GF-D8 (cell line): ENCODE measurements at places on chromosomes 5 and 9.

DNA sequence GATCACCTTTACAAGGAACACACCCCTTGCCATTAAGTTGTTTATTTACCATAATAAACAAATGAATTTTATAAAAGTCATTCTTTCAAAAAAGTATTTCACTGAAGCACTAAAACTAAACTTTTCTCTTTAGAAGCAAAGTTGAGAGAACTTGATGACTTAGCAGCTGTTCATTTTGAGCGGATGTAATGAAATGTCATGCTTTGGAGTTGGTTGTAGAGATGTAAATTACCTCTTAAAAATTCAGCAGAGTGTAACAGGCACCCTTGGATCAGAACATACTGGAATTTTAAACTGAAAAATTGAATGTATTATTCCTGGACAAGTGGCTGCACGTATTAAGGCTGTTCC, 617.2 kb downstream of the PDE4D start:
- no peak for DNase-seq

DNA sequence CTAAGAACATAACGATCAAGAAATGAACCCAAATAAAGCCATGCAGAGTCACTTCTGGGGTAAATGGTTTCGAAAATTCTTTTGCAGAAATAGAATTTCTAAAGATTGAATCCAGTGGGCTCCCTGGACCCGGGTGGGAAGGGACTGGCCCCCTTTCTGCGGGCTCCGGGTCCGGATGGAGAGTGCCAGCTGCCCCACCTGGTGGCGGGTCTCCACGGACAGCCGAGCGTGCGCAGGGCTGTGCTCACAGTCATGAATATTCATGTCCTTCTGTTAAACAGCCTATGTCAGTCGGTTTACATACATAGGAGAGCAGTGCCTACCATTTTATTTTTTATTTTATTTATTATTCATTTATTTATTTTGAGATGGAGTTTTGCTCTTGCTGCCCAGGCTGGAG, 4.7 kb upstream of the PPP1R26 start:
- DNase-seq: no peak

GRCh38 chr9:2639786-2640185, 18.2 kb downstream of the VLDLR start:
- no peak for DNase-seq

GRCh38 chr5:10987925-10988504, 227.0 kb upstream of the DAP start:
- DNase-seq: no peak

DNA sequence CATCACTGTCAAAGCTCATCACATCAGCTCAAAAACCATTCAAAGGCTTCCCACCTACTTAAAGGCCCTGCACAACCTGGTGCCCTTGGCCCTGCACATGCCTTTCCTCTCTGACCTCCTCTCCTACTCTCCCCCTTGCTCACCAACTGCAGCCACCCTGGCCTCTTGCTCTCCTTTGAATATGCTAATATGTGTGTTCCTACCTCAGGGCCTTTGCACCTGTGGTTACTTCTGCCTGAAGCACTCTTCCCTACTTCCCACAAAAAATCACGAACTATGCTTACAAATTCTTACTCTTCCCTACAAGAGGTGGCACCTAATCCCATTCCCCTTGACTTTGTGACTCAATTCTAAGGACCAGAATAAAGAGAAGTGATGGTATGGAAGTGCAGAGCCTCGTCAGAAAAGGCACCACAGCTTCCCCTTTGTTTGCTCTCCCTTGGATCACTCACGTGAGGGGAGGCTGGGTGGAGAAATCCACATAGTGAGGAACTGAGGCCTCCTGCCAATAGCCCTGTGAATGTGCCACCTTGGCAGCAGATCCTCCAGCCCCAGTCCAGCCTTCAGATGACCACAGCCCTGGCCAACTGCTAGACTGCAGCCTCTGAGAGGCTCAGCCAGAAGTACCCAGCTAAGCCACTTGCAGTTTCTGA, 3.2 kb upstream of the TMEM171 start:
- DNase-seq: no peak

DNA sequence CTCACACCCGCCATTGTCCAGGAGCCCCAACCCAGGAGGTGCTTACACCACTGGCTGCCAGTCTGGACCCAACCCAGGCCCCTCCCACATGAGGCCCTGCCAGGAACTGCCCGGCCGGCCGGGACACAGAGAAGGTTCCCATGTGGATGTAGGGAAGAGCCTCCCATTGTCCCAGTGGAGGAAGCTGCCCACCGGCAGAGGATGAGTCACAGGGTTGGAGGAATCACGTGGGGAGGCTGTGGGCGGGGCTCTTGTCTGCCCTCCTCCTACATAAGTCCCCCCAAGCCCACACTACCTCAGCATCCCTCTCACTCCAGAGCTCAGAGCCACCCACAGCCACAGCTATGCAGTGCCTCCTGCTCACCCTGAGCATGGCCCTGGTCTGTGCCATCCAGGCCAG, 26.1 kb downstream of the PAEP start:
- no peak for DNase-seq

DNA sequence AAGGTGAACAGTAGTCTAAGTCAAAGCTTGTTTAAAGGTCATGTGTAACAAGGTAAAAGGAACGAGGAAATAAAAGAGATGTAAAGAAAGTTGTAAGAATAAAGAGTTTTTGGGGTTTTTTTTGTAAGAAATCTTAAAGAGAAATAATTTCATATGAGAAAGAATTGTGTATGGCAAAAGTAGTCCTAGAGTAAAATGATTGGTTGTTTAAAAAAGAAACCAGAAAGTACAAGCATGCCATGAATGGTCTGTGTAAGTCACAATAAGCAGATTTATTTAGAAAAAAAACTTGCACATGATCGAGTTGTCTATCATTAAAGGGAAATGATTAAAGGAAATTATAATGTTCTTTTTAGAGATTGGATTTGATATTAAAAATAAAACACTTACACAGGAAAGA, 172.6 kb upstream of the TUSC1 start:
- no peak for DNase-seq

DNA sequence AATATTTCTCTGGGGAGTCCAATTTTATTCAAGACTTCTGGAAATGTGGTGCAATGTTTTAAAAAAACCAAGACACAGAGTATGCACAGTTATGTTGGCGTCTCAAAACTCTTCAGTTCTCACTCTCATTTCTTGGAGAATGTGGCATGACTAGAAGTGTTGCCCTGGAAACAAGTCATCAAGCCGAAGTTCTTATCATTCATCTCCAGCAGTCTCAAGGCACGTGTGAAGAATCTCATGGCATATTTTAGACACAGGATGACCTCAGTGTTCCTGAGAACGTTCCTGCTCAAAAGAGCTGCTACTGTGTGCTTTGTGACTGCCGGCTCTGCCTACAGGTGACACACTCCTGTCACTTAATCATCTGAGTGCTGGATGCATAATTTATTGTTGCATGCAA, 147.4 kb upstream of the IRX4 start:
- no peak for DNase-seq
